T1000 (cell line): ENCODE measurements at places on chromosomes 13 and 19.

GRCh38 chr13:111661052-111661451 lies 340.6 kb downstream of the TEX29 start:
- DNase-seq: no peak

GRCh38 chr13:98676239-98676638 lies 76.2 kb downstream of the SLC15A1 start:
- DNase-seq: no peak

GRCh38 chr19:46009530-46010510 lies 13.0 kb downstream of the PGLYRP1 start:
- DNase-seq: peak; percentile 19

DNA sequence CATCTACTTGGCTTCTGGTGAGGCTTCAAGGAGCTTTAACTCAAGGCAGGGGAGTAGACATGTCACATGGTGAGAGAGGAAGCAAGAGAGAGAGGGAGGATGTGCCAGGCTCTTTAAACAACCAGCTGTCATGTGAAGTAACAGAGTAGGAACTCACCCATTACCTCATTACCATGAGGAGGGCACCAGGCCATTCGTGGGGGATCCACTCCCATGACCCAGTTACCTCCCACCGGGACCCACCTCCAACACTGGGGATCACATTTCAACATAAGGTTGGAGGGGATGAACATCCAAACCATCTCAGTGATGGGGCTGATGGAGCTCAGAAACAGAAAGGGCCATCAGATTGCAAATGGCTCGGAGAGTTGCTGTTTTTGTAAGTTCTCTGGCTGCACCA lies 12.9 kb downstream of the VSTM2B start:
- no peak for DNase-seq

DNA sequence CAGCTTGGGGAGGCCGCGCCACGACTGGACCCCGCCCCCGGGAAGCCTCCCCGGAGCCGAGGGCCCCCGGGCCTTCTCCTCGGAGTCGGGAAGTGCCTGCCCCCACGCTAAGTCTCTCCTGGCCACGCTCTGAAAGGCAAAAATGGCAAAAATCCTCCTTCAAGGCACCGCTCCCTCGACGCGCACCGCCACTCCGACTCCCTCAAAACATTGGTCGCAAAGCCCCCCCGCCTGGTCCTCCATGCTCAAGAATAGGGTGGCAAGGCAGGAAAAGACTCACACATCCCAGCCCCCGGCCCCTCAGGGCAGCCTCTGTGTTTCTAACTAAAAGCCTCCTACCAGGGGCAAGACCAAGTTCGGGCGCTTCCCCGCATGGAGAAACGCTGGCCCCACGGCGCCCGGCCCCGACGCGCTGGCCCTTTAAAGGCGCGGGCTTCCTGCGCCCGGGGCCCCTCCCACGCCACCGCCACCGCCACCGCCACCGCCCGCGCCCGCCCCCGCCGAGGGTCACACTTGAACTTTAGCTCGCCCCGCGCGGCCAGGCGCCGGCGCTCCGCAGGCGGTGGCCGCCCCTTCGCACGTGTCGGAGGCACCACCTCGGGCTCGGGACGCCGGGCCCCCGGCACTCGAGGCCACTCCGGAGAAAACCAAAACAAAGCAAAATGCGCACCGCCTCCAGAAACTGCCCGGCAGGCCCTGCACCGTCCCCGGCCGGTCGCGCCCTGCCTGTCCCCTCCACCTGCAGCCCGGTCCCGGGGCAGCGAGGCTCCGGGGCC lies 1.9 kb downstream of the FOXO1 start:
- no peak for DNase-seq

GRCh38 chr13:97148894-97149293 lies 73.2 kb upstream of the MBNL2 start:
- DNase-seq: no peak

- peak; percentile 37 for DNase-seq
These were observed 13.5 kb downstream of the ARRDC5 start for GRCh38 chr19:4889034-4889815.

DNA sequence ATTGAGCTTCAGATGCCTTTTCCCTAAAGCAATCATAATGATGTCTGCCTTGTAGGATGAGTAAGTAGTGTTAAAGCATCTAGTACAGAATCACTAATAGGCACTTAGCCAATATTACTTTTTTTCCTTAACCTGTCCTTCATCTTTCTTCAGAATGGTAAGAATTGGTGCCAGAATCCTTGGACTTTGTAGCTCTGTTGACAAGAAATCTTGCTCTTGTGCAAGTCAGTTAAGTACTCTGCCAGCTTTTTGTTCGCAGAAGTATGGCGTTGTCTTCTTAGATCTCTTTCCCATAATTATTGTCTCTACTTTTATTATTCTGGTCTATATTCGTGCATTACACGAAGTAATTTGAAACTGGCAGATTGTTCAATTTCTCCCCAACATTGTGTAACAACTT lies 554.5 kb downstream of the PCDH9 start:
- no peak for DNase-seq

- no peak for DNase-seq
These were observed 6.8 kb upstream of the NECTIN2 start for GRCh38 chr19:44839276-44839675.

GRCh38 chr13:33284916-33285315 lies 639 bp downstream of the STARD13 start:
- no peak for DNase-seq

GRCh38 chr13:44079413-44080205 lies 199.9 kb downstream of the LACC1 start:
- DNase-seq: no peak

DNA sequence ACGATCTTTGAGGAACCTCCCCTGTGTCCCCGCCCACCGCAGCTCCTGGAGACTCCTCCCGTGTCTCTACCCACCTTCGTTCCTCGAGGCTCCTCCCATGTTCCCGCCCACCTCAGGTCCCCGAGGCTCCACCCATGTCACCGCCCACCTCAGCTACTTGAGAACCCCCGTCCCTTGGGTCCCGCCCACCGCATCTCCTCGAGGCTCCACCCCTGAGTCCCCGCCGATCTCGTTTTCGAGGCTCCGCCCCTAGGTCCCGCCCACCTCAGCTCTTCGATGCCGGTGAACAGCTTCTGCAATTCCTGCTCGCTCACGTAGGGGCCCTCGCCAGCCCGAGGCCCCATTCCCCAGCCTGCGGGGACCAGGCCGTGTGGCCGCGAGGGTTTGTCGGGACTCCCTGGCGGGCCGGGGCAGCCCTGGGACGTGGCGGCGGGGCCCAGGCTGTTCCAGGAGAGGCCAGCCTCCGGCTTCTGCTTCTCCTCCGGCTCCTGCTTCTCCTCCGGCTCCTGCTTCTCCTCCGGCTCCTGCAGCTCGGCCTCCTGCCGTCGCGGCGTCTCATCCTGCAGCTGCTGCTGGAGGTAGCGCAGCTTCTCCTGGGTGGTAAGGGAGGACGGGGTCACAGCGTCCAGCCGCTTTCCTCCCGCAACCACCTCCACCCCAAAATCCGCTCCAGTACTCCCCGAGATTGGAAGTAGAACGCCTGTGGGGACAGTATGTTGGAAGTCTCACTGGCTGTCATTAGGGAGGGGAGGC lies 16.7 kb downstream of the TSKS start:
- DNase-seq: peak; percentile 89

GRCh38 chr13:33348366-33348765 lies 62.8 kb upstream of the STARD13 start:
- no peak for DNase-seq

DNA sequence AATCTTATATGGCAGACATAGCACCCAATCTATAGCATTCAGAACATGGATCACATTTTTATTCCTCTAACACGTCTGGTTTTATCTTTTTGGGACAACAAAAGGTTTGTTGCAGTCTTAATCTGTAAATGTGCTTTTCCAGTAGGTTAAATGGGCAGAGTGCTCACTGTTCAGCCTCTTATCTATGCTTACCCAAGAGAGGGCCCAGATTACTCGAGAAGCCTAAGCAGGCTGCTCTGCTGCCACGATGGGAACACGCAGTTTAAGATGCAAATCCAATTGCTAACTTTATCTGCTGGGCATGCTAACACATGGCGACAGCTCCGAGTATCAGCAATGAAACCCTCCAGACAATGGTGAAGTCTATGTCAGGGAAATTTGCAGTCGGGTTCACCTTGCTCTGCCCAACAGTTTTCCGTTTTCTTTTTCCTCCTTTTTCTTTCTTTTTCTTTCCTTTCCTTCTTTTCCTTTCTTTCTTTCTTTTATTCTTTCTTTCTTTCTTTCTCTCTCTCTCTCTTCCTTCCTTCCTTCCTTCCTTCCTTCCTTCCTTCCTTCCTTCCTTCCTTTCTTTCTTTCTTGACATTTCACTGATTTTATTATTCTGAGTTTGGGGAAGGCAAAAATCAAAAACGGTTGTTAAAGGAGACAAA lies 115.3 kb downstream of the RBM26 start:
- no peak for DNase-seq

- no peak for DNase-seq
These were observed 2.8 kb upstream of the NLRP12 start for GRCh38 chr19:53826876-53827275.

- no peak for DNase-seq
These were observed 3.4 kb downstream of the LRCH1 start for GRCh38 chr13:46556418-46556779.

DNA sequence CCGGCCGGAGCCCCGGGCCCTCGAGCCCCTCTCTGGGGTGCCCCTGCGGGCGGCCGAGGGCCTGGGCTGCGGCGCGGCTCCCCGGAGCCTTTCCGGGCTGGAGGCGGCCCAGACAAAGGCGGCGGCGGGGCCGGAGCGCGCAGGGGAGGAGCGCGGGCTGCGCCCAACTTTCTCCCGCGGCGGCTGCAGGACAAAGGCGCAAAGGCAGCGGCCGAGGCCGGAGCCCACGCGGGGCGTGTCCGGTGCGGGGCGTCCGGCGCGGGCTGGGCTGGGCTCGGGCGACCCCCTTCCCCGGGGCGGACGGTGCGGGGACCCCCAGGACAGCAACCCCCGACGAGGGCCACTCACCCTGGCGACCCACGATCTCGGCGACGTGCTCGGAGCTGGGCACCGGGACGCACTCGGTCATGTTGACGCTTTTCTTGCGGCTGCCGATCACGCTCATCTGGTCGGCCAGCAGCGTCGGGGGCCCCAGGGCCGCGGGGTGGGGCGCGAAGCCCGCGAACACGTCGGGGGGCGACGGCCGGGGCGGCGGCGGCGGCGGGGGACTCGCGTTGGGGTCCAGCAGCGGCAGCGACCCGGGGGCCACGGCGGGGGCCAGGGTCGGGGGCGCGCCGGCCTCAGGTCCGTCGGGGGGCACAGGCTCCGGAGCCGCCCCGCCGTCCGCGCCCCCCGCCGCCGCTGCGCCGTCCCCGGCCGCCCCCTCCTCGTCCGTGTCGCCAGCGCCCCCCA lies 843 bp downstream of the MEX3D start:
- no peak for DNase-seq

GRCh38 chr13:98299235-98299965 lies 122.3 kb upstream of the RNF113B start:
- no peak for DNase-seq

DNA sequence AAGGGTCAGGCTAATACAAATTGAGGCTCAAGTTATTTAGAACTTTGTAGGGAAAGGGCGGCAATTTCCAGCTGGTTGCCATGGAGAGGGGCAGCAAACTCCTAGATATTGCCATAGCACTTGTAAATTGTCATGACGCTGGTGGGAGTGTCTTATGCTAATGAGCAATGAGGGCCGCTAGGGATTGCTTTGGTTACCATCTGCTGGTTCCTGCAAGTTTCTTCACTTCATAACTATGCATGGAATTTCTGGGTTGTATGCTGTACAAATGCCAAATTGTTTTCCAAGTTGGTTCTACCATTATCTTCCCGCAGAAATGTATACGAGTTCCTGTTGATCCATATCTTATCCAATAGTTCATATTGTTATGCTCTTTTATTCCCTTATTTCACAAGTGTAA lies 1339.4 kb downstream of the EFNB2 start:
- peak; percentile 54 for DNase-seq

DNA sequence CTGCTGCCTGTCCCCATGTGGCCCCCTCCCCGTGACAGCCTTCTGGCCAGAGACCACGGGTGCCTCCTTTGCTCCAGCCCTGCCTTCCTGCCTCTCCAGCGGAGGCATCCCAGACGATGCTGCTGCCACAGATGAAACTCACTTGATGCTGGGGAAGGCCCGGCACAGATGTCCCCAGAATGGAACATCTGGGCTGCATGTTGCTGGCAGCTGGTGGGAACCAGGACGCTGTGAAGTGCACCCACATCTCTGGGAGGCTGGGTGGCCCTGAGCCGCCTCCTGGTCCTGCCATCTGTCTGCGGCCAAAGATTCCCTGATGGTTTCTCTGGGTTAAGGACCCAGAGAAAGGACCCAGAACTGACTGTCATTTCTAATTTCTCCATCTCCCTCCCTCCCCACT lies 51.9 kb upstream of the PTPRS start:
- no peak for DNase-seq

DNA sequence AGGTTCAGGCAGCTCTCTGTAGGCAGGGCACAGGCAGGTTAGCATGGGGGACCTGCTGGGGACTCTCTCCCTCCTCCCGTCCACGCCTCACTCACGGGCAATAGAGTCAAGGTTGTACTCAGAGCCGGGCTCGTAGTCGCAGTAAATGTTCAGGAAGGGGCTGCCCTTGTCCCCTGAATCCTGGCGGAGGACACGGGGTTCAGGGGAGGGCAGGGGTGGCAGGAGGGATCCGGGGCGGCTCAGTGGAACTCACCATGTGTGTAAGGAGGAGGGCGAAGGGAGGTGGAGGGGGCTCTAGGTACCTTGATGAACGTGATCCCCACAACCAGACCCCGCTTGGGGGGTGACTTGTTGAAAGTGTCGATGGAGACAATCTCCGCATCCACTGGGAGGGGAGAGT lies 819 bp downstream of the KPTN start:
- no peak for DNase-seq

GRCh38 chr19:17333611-17334413 lies 843 bp downstream of the ANO8 start:
- DNase-seq: peak; percentile 55

- no peak for DNase-seq
These were observed 57.0 kb downstream of the NUFIP1 start for GRCh38 chr13:44932171-44932849.

- no peak for DNase-seq
These were observed 1.1 kb downstream of the PDE4A start for GRCh38 chr19:10421240-10422045.

DNA sequence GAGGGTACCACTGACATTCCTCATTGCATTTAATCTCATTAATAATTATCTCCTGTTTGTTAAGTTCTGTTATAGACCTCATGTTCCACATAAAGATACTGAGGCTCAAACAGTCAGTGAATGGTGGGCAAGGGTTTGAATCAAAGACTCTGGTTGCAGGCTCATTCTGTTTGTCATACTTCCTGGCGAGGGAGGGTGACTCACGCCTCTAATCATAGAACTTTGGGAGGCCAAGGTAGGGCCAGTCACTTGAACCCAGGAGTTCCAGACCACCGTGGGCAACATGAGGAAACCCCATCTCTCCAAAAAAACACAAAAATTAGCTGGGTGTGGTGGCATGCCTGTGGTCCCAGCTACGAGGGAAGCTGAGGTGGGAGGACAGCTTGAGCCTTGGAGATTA lies 220.7 kb upstream of the MIR17HG start:
- DNase-seq: no peak

GRCh38 chr13:54706336-54706735 lies 1677.7 kb downstream of the OLFM4 start:
- no peak for DNase-seq

DNA sequence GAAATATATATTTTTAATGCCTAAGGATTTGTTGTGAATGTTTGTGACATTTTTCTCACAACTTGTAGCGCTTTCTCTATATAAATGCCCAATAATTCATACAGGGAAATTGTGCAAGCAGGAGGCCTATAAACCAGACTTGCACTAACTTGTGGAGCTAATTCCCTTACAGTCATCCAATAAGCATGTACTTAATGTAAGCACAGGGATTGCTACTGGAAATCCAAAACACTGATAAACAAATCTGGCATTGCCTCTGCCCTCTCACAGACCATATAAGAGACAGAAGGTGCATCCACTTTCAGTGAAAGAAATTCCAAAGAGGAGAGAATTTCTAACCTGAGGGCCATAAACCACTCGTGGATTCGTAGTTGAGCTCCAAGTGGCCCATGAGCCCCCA lies 518.8 kb downstream of the MYO16 start:
- no peak for DNase-seq
